AG08396 (cell line): ENCODE measurements at places on chromosomes 3 and 15.

DNA sequence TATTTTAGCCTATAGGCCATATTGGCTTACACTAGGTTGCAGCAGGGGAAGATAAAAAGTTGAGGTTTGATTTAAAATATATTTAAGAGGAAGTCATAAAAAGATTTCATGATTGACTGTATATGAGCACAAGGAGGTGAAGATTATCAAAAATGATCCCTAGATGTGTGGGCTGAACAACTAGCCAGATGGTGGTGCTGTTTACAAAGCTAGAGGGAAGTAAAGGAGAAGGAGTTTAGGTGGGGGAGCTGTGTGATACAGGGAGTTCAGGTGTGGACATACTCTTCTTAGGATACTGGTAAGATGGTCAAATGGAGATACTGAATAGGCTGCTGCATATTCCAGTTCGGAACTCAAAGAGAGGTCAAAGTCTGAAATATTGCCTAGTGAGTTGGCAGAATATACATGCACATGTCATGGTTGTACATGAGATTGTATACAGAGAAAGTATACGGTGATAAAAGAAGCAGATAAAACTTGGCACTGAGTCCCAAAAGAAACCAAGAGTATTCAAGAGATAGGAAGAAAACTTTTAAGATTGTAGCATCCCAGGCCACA lies 727.8 kb downstream of the NLGN1 start:
- DNase-seq: peak; percentile 35

DNA sequence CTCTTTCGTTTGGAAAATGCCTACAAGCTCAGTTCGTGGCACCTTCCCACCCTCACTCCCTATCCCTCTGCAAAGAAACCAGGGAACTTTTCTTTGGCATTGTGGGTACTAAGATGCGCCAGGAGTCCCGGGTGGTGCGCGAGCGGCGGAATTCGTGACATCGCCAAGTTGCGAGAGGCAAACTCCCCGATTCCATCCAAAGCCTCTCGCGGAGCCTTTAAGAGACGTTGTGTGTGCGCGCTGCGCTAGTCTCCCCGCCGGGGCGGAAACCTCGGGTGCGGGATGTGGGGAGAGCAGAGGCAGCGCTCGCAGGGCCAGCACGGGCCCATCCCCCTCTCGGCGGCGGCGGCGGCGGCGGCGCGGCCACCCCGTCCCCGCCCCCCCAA lies 443 bp upstream of the NR2F2 start:
- no peak for DNase-seq

DNA sequence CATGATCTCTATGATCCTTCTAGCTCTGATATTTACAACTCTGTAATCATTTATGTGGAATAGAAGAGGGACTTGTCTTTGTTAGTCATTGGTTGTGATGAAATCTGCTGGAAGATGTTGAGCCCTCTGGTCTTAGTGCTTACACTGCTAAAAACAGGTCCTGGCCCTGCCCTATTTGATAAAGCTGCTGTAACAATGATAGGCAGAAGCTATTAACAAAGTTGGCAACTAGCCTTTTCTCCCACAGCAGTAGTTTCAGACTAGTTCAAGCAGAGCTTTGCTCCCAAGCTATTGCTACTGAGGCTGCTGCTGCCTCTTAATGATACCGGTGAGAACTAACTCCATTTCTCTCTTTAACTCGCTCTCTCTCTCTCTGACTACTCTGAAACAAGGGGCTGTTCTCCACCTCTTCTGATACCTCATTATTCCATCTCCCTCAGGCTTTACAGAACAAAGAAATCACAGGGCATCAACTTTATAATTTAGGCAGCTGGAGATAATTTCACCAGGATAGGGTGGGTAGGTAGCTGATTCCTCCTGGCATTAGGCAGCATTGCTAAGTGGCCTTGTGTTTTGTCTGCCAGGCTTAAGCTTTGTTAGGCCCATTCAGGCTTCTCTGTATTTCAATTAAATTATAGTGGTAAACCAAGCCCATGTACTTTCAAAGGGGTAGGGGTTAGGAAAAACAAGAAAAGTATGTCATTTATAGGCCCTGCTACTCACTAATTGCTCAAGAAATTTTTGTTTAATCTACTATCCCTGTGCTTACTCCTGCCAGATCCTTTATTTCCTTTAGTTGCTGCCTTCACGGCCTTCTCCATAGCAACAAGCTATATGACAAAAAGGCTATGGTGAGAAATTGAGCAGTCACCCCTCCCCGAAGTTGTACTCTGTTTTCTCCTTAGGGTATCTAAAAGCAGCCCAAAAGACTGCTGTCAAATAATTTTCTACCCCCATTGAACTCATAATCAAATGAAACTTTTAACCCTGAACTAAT lies 139.6 kb downstream of the RBPMS2 start:
- DNase-seq: peak; percentile 31

DNA sequence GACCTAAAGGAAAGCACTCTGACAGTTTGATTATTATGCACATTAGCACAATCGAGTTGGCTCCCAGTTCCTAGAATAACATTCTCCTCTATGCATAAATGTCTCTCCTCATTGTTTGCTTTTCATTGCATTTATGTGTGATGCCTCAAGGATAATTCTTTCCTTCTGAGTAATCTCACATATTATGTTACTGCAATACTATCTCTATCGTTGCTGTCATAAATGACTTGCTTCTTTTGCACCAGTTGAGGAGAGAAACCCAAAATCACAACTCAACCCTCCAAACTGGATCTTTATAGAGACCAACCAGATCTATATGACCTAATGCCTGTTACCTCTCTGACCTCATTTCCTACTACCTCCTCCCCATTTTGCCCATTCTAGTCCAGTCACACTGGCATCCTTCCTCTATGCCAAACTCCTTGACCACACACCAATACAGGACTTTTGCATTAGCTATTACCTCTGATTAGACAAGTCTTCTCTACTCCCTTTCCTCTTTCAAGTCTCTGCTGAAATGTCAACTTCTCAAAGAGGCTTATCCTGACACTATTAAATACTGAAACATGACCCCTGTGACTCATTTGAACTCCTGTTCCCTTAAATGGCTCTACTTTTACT lies 1026.0 kb downstream of the TUSC7 start:
- peak; percentile 26 for DNase-seq

DNA sequence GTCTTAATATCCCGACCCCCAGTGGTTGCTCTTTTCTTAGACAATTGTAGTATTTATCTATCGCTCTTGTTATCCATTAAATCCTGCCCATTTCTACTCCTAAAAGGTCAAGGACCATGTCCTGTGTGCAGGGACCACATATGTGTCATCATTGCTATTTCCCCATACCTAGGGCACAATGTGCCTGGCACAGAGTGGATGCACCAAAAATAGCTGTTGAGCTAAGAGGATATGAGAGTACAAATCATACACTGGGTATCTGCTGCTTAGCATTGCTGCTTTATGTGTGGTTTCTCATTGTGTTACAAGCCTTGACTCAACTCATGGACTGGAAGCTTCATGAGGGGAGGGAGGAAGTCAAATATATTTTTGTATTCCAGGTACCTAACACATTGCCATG lies 3.4 kb upstream of the MITF start:
- DNase-seq: no peak
